ENCODE measurements at places on chromosomes 6 and 20.

- DNase-seq: no peak
Measured at GRCh38 chr6:167130712-167131684, 8.1 kb downstream of the CCR6 start.

GRCh38 chr6:106213660-106214289 is 111.8 kb downstream of the ATG5 start:
- DNase-seq: no peak

DNA sequence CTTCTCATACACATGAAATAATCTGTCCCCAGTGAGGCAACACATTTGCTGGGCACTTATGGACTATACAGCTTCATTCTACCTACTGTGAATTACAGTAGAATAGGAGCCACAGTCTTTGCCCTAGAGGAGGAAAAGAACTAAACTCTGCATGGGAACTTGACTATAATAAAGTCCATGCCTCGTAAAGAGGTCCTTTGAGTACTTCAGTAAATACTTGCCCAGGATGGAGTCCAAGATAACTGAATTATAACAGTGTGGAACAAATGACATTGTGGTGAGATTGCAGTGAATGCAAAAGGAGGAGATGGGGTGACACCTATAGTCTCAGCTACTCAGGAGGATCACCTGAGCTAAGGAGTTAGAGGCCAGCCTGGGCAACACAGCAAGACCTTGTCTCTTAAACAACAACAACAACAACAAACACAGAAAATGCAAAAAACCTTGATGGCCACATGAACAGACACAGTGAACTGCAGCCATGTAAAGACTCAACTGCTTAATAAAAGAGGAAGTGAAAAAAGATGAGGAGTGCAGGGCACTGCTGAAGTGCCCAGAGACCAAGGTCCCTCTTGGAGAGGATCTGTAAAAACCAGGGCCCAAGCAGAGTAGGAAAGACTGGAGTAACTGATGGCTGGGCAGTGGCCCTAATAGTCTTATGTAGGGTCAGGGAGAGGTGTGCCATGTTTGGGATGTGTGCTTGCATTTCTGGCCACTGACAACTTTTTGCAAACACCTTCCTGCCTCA is 3.7 kb downstream of the MRPS18A start:
- no peak for DNase-seq

- no peak for DNase-seq
Measured at GRCh38 chr6:41966961-41967311, 25.3 kb upstream of the CCND3 start.

DNA sequence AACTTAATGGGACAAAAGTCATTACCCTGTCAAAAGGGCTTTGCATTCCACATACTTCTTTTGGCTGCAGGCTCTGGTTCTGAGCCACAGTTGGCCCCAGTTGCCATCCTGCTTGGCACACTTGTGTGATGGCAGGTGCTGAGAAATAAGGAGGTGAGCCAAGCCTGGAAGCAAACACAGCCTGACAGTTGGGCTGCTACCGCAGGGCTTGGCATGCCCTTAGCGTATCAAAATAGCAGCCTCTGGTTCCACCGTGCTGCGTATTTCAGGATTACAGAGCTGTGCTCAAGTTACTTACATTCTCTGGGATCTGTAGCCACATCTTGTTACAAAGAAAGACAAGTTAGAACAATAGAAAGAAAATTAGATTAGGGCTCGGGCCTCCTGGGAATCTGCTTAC is 11.1 kb downstream of the MTHFD1L start:
- no peak for DNase-seq

- no peak for DNase-seq
Measured at GRCh38 chr6:134198093-134198492, 119.8 kb downstream of the SGK1 start.

DNA sequence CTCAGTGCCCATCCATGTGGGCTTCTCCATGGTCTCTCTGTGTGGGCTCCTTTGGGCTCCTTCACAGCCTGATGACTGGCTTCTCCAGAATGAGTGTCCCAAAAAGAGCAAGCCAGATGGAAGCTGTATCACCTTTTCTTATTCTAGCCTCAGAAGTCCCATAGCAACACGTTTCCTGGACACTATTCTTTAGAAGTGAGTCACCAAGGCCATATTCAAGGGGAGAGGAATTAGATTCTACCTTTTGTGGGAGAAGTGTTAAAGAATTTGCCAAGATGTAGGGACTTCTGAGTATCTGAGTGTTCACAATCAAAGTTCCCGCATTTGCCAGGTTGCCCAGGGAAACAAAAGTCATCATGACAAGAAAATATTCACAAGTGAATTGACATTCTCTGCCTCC is 20.7 kb upstream of the TBC1D22B start:
- no peak for DNase-seq

- DNase-seq: no peak
Measured at GRCh38 chr6:168871642-168872315, 381.9 kb downstream of the THBS2 start.

DNA sequence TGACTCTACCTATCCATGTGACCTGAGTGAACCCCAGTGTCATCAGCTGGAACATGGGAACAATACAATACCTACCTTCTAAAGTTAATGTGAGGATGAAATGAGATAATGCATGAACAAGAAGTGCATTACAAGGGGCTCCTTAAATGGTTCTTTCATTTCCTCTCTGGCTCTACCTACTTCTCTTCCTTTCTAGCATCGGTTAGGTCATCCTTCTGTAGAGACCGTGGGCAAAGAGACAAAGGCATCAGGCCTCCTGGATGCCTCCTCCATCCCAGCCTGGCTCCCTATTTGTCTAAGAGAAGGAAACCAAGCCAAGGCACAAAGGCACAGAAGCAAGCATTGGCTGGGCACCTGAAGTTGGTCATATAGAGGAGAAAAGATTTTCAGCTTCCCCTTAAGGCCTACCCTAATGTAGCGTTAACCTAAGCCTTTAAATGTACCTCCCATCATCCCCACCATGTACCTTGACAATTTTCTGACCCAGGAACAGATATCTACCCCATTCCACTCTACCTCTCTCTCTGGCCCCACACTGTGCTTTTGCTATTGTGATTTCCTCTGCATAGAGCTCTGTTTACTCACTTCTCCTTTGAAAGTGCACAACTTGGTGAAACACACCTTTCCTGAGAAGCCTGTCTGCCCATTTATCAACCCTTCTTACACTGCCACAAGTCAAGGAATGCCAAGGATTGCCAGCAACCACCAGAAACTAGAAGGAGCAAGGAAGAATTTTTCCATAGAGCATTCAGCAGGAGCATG is 86.6 kb downstream of the GCLC start:
- DNase-seq: no peak

DNA sequence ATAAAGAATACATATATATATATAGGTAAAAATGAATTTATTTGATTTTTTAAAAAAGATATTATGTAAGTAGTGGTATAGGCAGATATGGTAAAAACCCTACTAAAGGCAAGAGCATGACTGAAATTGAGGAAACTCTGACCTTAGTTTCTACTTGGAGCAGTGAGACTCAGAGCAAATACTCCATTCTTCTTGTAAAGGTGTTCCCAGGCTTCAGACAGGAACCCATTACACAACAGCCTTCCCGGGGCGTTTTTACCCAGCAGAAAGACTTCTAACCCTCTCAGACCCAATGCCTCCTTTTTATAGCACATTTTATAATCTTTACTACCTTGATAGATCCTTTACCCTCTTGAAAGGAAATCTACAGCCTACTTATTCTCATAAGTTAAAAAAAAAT is 124.5 kb downstream of the MTFR2 start:
- DNase-seq: no peak

- no peak for DNase-seq
Measured at GRCh38 chr6:108114841-108115597, 40.5 kb upstream of the OSTM1 start.

- DNase-seq: no peak
Measured at GRCh38 chr6:100998111-100998510, 117.0 kb upstream of the ASCC3 start.

- DNase-seq: peak; percentile 94
Measured at GRCh38 chr6:26251354-26252076, 113.5 kb upstream of the BTN3A2 start.

DNA sequence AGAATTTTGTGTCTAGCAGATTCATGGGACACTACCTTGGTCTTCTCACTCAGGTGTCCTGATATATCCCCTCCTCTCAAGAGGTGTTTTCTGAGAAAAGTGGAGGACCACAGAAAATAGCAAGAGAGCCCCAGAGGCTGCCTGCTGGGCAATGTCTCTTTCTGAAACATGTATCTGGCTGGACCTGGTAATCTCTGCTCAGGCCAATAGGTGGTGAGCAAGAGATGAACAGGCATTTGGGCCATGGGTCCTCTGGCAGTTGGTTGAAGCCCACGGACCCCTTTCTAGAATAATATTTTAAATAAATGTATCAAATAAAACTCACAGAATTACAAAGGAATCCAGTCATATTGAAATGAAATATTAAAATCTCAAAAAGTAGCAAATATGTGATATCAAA is 8.8 kb upstream of the THBD start:
- DNase-seq: no peak

DNA sequence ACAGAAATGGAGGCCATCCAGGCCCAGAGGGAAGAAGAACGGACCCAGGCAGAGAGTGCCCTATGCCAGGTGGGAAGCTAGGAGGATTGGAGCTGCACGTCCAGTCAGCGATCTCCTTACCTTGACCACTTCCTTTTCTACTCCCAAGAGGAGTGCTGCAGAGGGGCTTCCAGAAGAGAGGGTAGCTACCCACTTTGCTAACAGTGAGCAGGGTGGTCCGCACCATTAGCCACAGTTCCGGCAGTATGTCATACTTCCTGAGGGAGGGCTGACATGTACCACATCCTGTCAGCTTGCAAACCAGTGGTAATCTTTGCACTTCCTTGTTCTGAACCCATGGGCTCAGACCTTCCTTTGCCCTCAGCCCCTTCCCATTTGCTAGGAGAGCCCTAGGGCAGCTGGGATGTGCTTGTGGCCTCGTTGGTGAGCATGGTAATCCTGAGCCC is 35.4 kb downstream of the CEP250 start:
- no peak for DNase-seq

- no peak for DNase-seq
Measured at GRCh38 chr6:85049282-85049681, 284.9 kb upstream of the TBX18 start.

DNA sequence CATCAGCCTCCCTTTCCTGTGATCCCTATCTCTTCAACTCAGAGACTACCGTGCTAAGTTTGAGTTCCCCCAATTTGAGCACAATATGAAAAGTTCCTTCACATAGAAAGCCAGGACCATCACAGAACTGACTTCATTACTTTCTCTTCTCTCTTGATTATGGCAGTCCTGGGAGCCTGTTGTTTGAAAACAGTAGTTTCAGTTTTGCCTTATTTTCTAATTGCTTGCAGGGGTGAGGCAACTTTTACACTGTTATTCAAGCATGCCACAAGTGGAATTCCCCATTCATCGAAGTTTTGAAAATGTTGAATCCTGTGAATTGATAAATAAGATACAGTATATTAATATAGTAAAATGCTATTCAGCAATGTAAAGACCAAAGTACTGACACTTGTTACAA is 569.7 kb upstream of the MARCKS start:
- no peak for DNase-seq

- no peak for DNase-seq
Measured at GRCh38 chr6:20483887-20484497, 50.3 kb upstream of the CDKAL1 start.

GRCh38 chr6:111658462-111659154 is 52.9 kb upstream of the TRAF3IP2 start:
- DNase-seq: no peak

DNA sequence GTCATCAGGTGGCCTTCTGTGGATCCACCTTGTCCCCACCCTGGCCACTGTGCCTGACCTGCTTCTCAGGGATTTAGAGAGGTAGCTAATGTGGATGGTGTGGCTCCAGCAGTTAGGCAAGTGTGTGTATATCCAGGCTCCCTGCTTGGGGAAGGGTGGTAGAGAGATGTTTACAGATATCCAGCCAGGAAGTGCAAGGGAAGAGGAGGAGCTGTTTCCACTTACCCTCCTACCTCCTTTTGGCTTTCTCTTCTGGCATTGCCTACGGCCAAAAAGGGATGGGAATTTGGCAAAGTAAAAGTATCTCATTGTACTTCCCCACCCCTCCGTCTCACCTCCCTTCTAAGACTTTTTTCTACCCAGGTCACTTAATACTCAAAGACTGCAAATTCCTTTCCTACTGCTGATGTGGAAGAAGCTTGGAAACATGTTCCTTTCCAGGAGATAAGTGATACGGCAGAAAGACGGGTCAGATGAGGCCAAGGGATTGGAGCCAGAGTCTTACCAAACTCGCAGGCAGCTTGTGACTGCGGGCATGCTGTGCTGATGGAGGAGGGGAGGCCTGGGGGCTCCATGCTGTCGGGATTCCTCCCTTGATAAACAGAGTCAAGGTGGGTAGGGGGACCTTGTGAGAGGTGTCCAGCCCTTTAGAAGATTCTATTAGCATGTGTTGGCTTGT is 253.4 kb downstream of the PRL start:
- no peak for DNase-seq

GRCh38 chr6:12324748-12325147 is 34.6 kb downstream of the EDN1 start:
- no peak for DNase-seq

DNA sequence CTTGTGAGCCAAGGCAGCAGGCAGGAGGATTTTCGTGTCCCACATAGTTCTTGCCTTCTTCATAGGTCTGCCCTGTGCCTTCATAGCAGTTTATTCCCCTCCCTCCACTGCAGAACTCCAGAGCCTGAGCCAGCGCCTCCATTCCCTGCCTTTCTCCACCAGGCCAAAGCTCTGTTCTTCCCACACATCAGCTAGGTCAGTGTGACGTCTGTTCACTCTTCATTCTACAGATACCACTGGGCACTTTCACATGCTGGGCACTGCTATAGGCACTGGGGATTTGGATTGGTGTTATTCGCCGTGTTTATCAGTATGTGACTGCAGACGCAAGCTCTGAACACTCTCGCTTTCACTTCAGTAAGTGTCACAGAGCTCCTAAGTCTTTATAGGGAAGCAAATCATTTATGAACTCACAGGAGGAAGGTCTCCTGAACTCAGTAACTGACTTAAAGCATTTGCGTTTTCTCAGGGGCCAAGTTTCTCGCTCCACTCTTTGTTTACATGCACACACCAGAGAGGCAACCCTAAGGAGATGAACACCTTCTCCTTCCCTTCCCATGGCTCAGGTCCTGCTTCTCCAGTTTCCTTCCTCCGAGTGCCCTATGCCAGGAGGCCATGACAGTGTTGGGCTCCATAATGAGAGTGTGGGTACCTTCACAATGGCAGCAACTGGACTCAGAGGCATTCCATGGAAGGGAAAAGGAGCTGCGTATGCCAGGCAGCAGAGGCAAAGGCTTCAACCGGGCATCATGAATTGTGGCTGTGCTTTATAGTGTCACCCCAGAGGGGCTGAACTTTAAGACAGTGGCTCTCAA is 6.3 kb upstream of the APMAP start:
- peak; percentile 34 for DNase-seq

All from hematopoietic multipotent progenitor cell treated with erythropoietin and hydrocortisone succinate and interleukin-3 and kit ligand, for 15 days (in vitro differentiated cells).